ENCODE measurements at places on chromosomes 2 and 18.

DNA sequence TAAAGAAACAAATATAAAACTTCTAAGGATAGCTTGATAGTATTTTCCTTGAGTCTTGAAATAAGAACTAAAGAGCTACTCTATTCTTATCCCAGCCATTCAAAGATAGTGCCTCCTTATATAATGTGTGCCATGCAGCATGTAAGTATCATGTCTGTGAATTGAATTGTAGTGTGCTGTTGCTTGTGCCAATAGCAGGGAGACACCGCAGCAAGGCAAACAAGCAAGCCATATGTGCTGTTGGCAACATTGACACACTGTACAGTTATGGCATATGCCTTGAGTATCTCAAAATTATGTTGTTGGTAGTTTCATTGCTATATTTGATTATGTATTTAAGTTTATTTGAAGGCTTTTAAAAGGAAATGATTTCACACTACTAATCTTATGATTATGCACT, 58.2 kb downstream of the ERBB4 start:
- no peak for DNase-seq

DNA sequence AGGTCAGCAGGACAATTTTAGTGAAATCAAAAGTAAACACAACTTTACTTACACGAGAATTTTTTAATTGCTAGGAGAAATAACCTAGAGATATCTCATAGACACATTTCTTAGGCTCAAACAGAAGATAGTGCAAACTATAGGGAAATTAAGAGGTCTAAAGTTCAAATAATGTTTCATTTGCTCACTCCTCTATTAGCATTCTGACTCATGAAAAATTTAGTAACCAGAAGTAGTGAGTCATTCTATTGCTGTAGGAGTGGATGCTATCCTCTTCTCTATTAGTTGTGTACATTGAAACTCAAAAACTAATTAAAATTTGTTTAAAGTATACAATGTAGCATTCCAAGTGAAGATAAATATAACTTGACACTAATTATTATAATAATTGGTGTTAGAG, 908.3 kb upstream of the TMEFF2 start:
- DNase-seq = peak; percentile 67

- no peak for DNase-seq
These were observed 573 bp downstream of the PAIP2B start for GRCh38 chr2:71226096-71226964.

- DNase-seq = peak; percentile 65
These were observed 42.7 kb downstream of the ACSL3 start for GRCh38 chr2:222903234-222904220.

- DNase-seq = no peak
These were observed 28.5 kb upstream of the MARCHF7 start for GRCh38 chr2:159683817-159684216.

GRCh38 chr2:65706411-65706810, 274.0 kb upstream of the SPRED2 start:
- no peak for DNase-seq

DNA sequence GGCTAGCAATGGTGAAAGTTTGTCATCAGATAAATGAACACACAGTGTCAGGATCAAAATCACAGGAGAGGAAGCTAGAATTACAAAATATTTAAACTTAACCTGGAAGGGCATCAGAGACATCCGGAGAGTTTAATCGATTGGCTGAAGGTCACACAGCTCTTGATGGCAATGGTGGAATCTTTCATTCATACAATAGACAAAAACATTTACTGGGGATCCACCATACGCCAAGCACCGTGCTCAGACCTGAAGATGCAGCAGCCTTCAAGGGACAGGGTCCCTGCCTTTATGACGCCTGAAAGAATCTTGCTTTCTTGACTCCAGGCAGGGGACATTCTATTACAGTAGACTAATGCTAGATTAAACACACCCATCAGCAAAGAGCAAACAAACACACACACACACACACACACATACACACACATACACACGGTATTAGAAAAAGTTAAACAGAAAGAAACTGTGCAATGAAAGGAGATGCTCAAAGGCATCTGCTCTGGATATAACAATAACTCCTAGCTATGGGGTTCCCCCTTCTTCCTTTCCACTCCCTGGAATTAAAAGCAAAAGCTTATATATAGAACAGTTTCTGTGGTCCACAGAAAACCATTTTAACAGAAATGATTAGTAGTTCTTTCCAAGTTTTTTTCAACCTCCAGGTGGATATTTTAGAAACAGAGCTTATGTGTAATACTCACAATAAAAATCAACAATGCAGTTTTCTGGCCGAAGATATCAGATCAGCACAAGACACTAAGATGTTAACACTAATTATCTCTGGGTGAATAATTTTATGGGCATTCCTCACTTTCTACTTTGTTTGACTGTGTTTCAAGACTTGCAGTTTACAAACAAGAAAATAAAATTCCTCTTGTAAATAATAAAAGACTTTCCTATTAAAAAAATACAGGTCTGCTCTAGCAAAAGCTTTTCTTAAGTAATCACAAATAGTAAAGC, 151.7 kb downstream of the ANKRD44 start:
- DNase-seq = no peak

DNA sequence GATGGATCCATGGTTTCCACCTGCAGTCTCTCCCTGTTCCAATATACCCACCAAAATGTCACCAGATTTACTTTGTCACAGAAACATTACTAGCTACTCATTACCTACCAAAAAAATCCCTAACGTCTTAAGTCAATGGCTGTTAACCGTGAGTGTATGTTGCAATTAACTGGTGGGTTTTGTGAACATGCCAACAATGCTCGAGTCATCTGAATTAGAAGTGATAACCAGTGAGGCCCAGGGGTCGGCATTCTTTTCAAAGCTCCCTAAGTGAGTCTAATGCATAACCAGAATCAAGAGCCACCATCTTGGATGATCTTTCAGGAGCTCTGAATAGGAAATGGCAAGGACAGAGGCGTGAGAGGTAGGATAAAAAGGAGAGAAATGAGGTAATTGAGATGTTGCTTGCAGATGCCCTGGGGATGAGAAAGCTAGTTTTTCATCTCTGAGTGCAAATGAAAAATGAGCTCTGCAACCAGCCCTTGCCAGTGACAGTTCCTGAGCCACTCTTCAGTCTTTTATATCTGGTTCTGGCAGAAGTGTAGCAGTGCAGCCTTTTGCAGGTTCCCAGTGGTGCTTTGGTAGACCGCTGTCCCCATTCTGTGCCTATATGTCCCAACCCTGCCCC, 130.0 kb upstream of the RND3 start:
- no peak for DNase-seq

- DNase-seq = peak; percentile 84
These were observed at the start of the genes KIAA1328 and TPGS2 for GRCh38 chr18:36828630-36829361. KIAA1328 (plus strand) TSS chr18:36829127; CDS start chr18:36829139, 12 bp downstream. TPGS2 (minus strand) TSS chr18:36829002; CDS start chr18:36828767, 235 bp downstream.

DNA sequence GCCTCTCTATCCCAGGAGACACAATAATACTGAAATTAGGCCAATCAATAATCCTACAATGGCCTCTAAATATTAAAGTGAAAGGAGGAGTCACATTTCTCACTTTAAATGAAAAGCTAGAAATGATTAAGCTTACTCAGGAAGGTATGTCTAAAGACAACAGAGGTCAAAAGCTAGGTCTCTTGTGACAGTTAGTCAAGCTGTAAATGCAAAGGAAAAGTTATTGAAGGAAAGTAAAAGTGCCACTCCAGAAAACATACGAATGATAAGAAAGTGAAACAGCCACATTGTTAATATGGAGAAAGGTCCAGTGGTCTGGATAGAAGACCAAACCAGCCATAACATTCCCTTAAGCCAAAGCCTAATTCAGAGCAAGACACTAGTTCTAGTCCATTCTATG, 9.5 kb downstream of the SESTD1 start:
- no peak for DNase-seq

DNA sequence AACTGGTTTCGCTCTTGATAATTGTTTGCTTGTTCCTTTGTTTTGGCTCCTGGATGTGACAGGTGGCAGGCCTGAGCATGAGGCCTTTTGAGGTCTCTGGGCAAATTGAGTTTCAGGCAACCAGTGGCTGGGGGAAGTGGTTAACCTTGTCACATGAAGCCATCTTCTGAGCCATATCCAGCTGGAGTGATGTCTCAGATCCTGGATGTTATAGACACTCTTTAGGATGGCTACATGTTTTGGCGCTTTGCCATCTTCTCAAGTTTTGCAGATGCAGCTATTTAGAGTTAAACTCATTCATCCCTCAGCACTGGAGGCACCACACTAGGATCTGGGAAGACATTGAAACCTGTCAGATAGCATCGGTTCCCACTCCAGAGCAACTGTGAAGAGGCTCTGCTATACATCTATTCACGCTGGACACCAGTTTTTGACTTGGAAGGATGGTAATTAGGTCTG, 25.3 kb upstream of the TACR1 start:
- DNase-seq = no peak

DNA sequence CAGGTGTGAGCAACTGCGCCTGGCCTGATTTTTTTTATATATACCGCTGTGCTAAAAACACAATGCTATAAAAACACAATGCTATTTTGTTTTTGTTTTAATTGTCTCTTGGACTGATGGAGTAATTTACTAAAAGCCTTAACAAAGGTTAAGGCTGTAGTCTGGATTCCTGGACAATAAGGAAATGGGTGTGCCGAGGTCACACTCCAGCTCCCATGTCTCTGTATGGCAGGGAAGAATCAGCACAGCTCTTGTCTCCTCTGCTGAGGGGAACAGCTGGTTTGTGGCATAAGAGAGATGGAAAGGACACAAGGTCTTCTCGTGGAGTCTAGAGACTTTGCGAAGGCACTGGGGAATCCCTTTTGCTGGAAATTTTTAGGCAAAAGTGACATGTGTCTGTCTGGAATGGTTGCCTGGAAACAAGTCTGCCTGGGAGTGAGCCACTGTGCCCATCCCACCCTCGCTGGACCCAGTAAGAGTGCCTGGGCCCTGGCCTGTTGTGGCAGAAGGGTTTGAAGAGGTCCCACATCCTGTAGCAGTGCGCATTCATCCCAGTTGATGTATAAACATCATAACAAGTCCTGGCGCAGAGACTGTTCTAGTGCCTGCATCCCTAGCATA, 73.1 kb downstream of the MAPK4 start:
- no peak for DNase-seq

- DNase-seq = no peak
These were observed 93.5 kb upstream of the ITGB6 start for GRCh38 chr2:160293391-160294091.

- no peak for DNase-seq
These were observed 67.1 kb downstream of the ITGB1BP1 start for GRCh38 chr2:9356261-9356660.

GRCh38 chr2:32732912-32733472, 105.1 kb downstream of the TTC27 start:
- DNase-seq = no peak

- DNase-seq = no peak
These were observed 29.5 kb downstream of the GALNT14 start for GRCh38 chr2:31108561-31109286.

DNA sequence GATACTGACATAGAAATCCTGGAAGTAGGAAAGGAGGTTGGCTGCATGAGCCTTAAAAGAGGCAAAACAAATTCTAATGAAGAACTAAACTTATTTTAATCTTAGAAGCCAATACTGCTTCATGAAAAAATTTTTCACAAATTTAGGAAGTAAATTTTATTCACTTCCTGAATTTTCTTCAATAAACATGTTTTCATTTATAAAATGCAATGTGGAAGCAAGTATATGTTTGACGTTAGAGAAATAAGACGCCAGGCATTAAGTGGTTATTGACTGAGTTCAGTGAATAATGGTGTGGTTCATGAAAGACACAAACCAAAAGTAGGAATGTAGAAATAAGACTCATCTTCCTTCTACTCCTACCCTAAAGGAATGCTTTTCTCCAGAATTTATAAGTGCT, 136.4 kb downstream of the USP34 start:
- no peak for DNase-seq

GRCh38 chr2:236107942-236108625, 60.1 kb downstream of the GBX2 start:
- no peak for DNase-seq

- DNase-seq = no peak
These were observed 449.1 kb downstream of the TGIF1 start for GRCh38 chr18:3898861-3899613.

- DNase-seq = no peak
These were observed 30.6 kb downstream of the MYO7B start for GRCh38 chr2:127566139-127566417.

GRCh38 chr18:9364242-9364641, 29.7 kb downstream of the TWSG1 start:
- DNase-seq = peak; percentile 21

GRCh38 chr2:240143276-240143675, 2.8 kb upstream of the OTOS start:
- no peak for DNase-seq

GRCh38 chr2:60553495-60554073, at the start of gene BCL11A:
BCL11A (minus strand) TSS chr2:60553654; CDS start chr2:60553270, 384 bp downstream.
- DNase-seq = peak; percentile 74

DNA sequence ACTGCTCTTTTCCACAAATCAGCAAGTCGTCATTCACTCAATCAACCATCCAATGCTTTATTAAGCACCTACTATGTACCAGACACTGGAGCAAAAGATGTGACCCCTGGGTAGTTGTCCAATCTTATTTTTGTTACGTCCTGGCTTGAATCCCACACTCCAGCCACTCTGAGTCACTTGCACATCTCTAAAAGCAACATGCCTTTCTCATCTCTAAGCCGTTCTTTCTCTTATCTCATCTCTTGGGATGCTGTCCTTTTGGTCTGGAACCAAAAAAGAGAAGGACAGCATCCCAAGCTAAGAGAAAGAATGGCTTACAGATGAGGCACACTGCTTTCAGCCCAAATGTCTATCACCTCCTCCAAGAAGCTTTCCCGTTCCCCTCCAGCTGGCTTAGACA, 58.8 kb downstream of the RNF152 start:
- DNase-seq = no peak

- DNase-seq = no peak
These were observed 79.3 kb upstream of the ATP8B1 start for GRCh38 chr18:57882465-57882864.

DNA sequence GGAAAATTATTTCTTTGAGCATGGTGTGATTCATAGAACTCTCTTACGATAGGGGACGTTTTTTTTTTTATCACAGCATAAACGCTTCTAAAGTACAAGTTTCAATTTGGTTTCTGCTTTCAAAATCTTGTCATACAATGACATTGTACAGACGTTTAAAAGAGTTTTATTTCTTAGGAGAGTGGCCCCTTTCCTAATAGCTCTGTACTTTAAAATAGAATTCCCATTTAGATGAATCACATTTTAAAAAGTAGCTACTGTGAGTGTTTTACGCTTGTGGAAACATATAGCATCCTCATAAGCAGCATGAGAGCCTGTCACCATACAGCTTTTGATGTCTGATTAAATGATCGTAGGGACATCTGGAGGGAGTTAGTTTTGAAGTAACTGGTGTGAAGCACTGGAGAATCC, 510.9 kb downstream of the PARD3B start:
- no peak for DNase-seq

GRCh38 chr18:54740136-54740846, 88.0 kb upstream of the RAB27B start:
- DNase-seq = no peak
